ENCODE measurements at places on chromosomes 16 and 17. TPM values are rescaled to one million over a fixed set of nuclear protein-coding genes. Genes with fewer than 3 reads are reported as not detected.

DNA sequence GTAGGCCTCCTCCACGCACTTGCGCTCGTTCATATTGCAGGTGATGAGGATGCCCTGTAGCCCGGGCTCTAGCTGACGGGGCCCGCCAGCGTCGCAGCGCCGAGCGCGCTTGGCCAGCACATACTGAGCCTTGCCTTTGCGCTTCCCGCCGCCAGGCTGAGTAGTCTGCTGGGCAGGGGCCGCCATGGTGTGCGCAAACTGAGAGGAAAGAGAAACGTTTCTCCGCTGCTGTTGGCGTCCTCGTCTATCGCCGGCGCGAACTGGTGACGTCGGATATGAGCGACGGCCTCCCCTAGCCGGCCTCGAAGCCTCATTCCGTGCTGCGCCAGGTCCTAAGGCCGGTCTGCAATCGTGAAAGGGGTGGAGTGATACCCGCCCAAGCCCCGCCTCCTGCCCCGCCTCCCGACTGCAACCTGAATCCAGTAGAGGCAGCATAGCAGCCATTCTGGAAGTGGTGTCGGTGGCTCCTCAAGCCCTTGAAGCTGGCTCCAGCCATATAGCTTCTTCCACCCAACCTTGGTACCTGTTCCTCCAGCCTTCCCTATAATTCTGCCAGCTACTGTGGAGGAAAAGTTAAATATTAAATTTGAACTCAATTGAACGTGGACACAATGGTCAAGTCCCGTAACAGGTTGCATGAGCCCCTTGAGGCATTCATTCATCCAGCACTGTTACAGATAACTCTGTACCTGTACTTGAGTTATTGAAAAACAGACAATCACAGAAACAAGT, at the start of gene THUMPD1:
TSS of gene THUMPD1 (minus strand) at position 265 of the 732 bp plus-strand sequence. CDS start at position 186, 79 bp downstream.
- H3K36me3 ChIP-seq, result peaks cover 21% of the 10 kb centered on the region
- H3K4me3 ChIP-seq, result peak within 1 kb of the TSS; percentile 100
- H3K4me1 ChIP-seq, result peaks cover 11% of the 10 kb centered on the region
- peak within 1 kb of the TSS; percentile 95 for H3K27ac ChIP-seq
- H3K27me3 ChIP-seq, result no peaks in the 10 kb centered on the region

- no peak for DNase-seq
- H3K4me1 ChIP-seq, result peaks cover 12% of the 10 kb centered on the region
- no peaks in the 10 kb centered on the region for H3K27me3 ChIP-seq
These were observed 40.6 kb downstream of the ELAC2 start for GRCh38 chr17:12977008-12977751.

NACA2 gene
- not detected for total RNA-seq

- H3K27me3 ChIP-seq, result no peaks in the 10 kb centered on the region
- peaks cover 9% of the 10 kb centered on the region for H3K36me3 ChIP-seq
- H3K27ac ChIP-seq, result no peak overlapping the region
- peaks cover 14% of the 10 kb centered on the region for H3K4me1 ChIP-seq
- H3K4me3 ChIP-seq, result peak overlapping the region; percentile 100
These were observed 1.4 kb upstream of the SLX4 start for GRCh38 chr16:3612510-3613466.

DNA sequence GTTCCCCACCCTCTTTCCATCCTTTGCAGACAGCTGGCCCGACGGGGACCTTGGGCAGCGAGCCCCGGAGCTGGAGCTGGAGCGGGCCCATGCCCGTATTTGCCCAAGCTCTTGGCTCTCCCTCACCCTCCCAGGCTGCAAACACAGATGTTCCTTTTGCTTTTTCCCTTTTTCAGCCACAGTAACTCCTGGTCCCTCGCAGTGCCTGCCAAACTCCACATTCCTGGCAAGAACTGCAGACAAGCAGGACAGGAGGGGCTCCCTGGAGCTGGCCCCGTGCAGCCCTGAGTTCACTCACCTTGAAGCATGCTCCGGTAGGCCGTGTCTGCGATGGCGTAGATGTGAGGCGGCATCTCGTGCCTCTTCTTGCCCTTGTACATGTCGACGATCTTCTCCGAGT, 33.9 kb downstream of the MYH11 start:
- no peaks in the 10 kb centered on the region for H3K36me3 ChIP-seq
- no peak overlapping the region for H3K4me3 ChIP-seq
- DNase-seq, result no peak
- H3K4me1 ChIP-seq, result no peaks in the 10 kb centered on the region

DNA sequence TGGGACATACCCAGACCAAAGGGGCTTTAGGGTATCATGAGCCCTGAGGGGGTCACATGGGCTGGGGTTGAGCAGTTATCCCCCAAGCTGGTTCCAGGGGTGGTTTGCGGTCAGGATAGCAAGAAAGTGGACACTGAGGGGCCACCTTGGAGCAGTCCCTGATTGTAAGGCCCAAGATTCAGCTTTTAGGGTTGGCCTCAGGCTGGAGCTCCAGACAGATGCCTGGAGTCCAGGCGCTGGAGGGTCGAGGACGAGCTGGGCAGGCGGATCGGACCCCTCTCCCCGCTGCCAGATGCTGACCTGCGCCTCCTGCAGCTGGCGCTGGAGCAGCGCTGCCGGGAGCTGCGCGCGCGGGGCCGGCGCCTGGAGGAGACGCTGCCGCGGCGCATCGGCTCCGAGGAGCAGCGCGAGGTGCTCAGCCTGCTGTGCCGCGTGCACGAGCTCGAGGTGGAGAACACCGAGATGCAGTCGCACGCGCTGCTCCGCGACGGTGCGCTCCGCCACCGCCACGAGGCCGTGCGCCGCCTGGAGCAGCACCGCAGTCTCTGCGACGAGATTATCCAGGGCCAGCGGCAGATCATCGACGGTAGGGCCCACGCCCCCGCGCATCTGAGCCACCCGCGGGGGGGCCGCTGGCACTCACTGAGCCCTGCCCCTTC, 10.0 kb downstream of the BTBD17 start:
- H3K4me1 ChIP-seq, result no peaks in the 10 kb centered on the region
- H3K36me3 ChIP-seq, result no peaks in the 10 kb centered on the region
- peaks cover 11% of the 10 kb centered on the region for H3K27me3 ChIP-seq
- no peak overlapping the region for H3K4me3 ChIP-seq
- peak; percentile 88 for DNase-seq
- no peak overlapping the region for H3K27ac ChIP-seq

- H3K36me3 ChIP-seq, result no peaks in the 10 kb centered on the region
- no peaks in the 10 kb centered on the region for H3K27me3 ChIP-seq
- H3K4me3 ChIP-seq, result no peak overlapping the region
- H3K27ac ChIP-seq, result no peak overlapping the region
These were observed 51.2 kb downstream of the ABAT start for GRCh38 chr16:8725513-8726178.

HP gene
- total RNA-seq, result not detected

- peaks cover 9% of the 10 kb centered on the region for H3K36me3 ChIP-seq
- peak overlapping the region; percentile 58 for H3K4me3 ChIP-seq
- H3K27me3 ChIP-seq, result no peaks in the 10 kb centered on the region
- peaks cover 20% of the 10 kb centered on the region for H3K4me1 ChIP-seq
These were observed 90.9 kb downstream of the SPAG9 start for GRCh38 chr17:51029568-51030463.

TBC1D3C gene
- total RNA-seq, result not detected

DNA sequence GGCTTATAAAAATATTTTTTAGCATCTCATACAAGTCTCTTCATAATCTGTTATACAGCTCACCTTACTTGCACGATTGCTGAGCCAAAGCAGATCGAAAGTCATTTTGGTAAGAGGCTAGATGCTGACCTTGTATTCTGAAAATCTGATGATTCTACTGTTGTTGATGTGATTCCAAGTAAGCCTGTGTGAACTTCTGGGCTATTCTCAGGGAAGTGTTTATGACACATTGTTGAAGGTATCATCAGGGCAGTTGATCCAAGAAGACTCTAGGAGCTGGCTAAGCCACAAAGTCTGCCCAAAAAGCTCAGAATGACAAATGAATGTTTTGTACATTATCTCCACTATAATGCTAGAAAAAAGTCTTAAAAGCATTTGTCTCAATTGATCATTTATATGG, 16.0 kb downstream of the OMG start:
- peaks cover 15% of the 10 kb centered on the region for H3K36me3 ChIP-seq
- H3K4me1 ChIP-seq, result peaks cover 4% of the 10 kb centered on the region
- DNase-seq, result no peak
- H3K27me3 ChIP-seq, result no peaks in the 10 kb centered on the region
- no peak overlapping the region for H3K27ac ChIP-seq

GRCh38 chr16:585351-585750, 4.5 kb upstream of the RAB40C start:
- H3K27ac ChIP-seq, result no peak overlapping the region
- no peaks in the 10 kb centered on the region for H3K36me3 ChIP-seq
- peak; percentile 88 for DNase-seq
- H3K4me1 ChIP-seq, result peaks cover 28% of the 10 kb centered on the region
- H3K4me3 ChIP-seq, result no peak overlapping the region
- H3K27me3 ChIP-seq, result no peaks in the 10 kb centered on the region

DNA sequence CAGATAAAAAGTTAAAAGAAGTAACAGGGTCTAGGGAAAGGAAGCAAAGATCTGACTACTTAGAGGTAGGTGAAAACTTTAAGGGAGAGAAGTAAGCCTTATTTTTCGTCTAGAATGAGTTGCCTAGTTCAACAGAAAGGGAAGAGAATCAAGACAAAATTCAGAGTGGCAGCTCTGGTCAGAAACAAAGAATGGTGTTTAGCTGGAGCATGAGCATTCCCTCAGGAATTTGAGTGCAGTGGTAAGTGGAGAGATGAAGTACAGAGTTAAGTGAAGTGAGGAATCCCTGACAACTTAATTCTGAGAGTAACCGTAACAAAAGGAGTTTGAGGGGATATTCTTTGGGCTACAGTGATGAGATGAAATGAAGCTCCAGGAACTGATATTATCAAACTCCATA, 11.5 kb downstream of the SMG6 start:
- DNase-seq, result no peak
- H3K4me3 ChIP-seq, result no peak overlapping the region
- H3K4me1 ChIP-seq, result no peaks in the 10 kb centered on the region
- H3K27ac ChIP-seq, result no peak overlapping the region
- H3K36me3 ChIP-seq, result peaks cover 49% of the 10 kb centered on the region

ABCA9 gene
- total RNA-seq, result 16.8 TPM

DNA sequence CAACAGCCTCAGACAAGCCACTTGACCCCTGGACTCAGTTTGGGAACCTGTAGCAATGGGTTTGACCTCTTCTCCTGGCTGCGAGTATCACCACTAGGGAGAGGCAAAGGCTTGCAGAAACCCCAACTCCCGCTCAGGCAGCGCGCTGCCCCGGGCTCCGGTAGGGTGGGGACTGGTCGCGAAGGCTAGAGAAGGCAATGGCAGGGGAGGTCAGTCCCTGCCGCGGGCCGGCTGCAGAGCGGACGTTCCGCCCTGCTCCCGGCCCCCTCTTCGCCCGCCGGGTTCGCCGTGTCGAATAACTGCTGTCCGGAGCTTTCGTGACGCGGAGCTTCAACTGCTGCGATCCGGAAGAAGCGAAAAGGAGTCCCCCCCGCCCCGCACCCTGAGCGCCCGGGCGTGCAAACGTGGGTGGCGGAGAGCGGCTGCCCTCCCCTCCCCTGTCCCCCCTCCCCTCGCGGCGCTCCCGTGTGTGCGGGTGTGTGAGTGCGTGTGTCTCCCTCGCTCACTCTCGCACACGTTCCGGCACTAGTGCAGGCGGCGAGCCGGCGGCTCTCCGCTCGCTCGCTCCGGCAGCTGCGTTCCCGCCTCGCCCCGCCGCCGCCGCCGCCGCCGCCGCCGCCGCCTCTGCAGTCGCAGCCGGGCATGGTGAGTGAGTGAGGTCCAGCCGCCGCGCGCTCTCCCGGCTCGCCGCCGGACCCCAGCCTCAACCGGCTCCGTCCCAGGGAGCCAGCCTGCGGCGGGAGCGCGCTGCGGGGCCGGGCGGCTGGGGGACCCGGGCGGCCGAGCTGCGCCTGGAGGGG, 772 bp upstream of the SHISA6 start:
- H3K4me1 ChIP-seq, result no peaks in the 10 kb centered on the region
- no peak overlapping the region for H3K27ac ChIP-seq
- no peaks in the 10 kb centered on the region for H3K36me3 ChIP-seq
- DNase-seq, result peak; percentile 68
- H3K27me3 ChIP-seq, result no peaks in the 10 kb centered on the region

AOC3 gene
- total RNA-seq, result not detected

All from osteoblast (primary cell).